ENCODE measurements at places on chromosomes 1 and 21.

DNA sequence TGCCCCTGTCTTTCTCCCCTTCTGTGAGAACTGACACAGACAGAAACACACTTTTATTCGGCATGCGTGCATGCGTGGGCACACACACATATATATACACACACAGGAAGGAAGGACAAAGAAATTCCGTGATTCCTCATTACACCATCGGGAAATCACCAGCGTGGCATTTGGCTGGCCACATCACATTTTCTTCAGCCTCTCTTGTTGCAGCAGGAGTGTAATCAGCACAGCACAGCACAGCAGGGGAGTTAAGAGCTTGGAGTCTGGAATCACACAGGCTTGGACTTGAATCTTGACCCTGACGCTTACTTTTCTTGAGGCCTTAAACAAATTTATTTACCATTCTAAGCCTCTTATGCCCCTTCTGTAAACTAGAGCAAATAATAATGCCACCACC is 45.3 kb upstream of the EPHA8 start:
- no peak for DNase-seq

GRCh38 chr1:202107321-202107761 is 15.4 kb upstream of the GPR37L1 start:
- no peak for DNase-seq

GRCh38 chr1:112296908-112297307 is 99.1 kb upstream of the CTTNBP2NL start:
- DNase-seq, result no peak

- no peak for DNase-seq
Measured at GRCh38 chr21:46041183-46041582, 56.7 kb upstream of the COL6A2 start.

- DNase-seq, result no peak
Measured at GRCh38 chr1:157521056-157521455, 31.3 kb downstream of the FCRL5 start.

DNA sequence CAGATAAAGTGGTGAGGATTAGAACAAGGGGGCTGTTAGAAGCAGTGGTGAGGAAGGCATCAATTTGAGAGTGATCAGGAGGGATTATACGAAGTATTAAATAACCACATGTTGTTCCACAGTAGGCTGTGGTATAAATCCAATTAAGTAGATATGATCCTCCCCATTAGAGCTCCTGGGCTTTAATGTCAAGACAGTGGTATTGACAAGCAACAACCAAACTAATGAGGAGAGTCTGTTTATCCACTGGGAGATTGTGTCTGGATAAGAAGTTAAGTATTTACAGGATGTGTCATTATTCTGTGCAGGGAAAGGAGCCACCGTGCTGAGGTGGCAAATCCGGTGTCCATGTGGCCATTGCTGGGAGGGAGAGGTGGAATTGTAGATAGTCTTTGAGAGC is 5.8 kb downstream of the ACTN2 start:
- DNase-seq, result no peak

DNA sequence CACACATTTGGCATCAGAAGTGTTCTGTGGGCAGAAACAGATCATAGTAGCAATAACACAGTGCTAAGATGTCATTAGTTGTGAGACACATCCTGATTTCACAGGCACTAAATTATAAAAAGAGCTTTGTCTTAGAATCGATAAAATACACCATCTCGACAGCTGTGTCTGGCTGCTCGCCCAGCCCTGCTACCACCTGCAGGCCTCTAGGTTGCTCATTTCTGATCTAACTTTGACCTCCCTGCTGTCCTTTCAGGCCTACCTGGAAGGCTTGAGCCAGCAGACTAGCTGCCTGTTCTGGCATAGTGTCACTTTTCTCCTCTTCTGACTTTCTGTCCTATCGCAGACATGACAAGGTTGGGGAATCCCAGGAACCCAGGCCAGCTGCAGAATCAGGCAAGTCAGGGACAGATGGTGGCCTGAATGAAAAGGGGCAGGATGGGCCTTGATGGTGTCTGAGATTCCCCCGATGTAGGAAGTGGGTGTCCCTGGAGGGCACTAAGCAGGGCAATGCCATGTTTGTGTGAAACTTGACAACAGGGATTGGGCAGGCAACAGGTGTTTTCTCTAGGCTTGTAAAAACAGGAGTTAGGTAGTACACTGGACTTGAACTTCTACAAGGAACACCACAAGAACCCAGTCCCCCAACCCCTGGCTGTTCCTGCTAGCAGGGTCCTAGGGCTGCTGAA is 66.6 kb upstream of the RHOU start:
- DNase-seq, result no peak

DNA sequence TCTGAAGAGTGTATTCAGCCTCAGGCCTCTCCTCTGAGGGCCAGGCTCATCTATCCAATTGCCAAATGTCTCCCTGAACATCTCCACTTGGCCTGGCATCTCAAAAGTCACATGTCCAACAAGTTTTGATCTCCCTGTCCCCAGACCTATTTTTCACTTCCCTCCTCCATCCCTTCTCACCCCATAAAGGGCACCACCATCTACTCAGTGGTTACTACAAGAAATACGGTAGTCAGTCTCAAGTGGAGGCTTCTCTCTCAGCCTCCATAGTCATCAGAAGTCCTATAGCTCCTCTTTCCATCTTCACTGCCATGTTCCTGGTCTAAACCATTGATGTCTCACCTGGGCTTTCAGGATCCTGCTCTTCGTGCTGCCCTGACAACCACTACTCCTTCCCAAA is 82.5 kb upstream of the EDN2 start:
- no peak for DNase-seq

DNA sequence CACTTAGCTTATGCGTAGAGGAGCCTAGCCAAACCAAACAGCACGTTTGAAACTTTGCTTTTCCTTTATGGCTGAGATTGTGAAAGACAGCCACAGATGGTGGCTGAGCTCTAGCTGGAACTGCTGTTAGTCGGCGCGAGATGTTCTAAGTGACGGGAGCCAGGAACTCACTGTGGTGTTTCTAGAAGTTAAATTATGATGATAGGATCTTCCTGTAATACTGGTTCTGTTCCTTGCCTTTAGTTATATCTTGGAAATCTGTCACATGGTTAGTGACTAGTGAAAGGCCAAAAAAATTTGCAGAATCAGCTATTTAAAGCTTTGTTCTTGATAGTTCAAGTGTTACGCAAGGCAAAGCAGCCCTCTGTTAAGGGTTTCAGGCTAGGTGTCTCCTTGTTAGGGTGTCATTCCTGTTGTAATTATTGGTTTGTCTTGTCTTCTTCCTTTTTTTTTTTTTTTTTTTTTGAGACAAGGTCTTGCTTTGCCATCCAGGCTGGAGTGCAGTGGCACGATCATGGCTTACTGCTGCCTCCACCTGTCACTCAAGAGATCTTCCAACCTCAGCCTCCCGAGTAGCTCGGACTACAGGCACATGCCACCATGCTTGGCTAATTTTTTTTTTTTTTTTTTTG is 22.6 kb downstream of the AK4 start:
- peak; percentile 43 for DNase-seq
